CD4-positive, alpha-beta T cell treated with Interleukin-1 beta for 1 hour (primary cell): ENCODE measurements at places on chromosomes 5 and 9.
A peak's percentile ranks its signal among the peaks of the same experiment; 100 is the strongest.

GRCh38 chr5:105670596-105670995 is 2000.1 kb downstream of the EFNA5 start:
- DNase-seq, result no peak

GRCh38 chr5:34738381-34738780 is 82.3 kb downstream of the RAI14 start:
- DNase-seq, result no peak

DNA sequence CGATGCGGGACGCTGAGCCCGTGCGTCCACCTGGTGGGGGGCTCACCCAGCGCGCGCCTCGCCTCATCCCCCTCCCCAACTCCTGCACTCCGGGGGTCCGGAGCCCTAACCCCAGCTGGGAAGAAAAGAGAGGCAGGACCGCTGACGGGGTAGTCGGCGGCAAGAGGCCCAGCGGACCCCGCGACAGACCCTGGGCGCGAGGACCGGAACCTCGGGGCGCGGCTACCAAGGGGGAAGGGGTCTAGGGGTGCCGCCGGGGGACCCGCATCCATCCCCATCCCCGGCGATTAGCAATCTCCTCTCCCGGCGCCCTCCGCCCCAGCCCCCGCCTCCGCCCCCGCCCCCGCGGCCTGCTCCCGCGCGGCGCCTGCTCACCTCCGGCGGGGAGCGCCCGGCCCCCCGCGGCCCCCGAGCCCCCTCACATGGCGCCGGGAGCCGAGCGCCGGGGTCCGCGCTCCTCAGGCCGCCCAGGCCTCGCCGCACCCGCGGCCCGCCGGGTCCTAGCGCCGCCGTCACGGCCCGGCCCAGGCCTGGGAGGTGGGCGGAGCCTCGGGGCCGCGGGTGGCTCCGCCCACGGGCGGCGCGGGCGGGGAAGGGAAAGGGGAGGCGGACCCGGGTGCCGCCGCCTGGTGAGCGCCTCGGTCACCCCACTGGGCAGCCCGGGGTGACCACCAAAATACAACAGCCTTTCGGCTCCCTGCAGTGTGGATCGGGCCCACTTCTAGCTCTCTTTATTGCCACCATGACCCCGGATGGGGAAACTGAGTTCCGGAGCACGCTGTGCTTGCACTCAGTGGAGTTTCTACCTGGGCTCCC is at the start of gene ST6GALNAC6:
ST6GALNAC6 (minus strand) TSS at position 476 of the 816 bp plus-strand sequence. CDS start 1,622 bp downstream, outside the sequence.
- DNase-seq, result peak; percentile 75

- no peak for DNase-seq
Observed at GRCh38 chr9:79255651-79256260, 316.0 kb upstream of the TLE4 start.

DNA sequence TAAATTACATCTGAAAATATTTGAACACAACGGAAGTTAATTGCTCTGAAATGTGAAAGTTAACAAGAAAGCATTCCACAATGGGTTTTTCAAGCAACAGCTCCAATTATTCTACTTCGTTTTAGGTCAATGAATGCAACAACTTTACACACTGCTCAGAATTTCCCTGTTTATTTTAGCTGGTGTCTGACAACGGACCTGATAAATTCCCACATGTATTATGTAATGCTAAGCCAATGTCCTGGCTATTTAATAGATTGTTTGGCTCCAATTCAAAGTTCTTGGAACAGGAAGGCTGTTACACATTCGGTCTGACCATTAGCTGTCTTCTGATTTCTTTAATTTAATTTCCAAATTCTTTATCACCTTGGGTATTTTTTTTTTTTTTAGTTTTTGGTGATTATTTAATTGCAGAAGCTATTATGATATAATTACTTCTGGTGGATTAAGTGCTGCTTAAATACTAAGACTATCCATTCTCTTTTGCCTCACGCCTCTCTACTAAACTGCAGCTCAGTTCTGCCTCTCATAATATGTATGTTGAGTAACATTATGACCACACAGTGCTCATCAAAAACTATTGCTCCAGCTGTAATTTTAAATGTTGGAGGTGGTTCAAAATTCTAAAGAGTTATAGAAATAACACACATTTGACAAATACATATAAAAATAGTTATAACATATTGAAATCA is 57.9 kb downstream of the MEF2C start:
- no peak for DNase-seq

GRCh38 chr5:140157032-140157781 is 17.8 kb upstream of the CYSTM1 start:
- DNase-seq, result peak; percentile 84

GRCh38 chr9:72743836-72744235 is 209.0 kb downstream of the ALDH1A1 start:
- DNase-seq, result no peak

DNA sequence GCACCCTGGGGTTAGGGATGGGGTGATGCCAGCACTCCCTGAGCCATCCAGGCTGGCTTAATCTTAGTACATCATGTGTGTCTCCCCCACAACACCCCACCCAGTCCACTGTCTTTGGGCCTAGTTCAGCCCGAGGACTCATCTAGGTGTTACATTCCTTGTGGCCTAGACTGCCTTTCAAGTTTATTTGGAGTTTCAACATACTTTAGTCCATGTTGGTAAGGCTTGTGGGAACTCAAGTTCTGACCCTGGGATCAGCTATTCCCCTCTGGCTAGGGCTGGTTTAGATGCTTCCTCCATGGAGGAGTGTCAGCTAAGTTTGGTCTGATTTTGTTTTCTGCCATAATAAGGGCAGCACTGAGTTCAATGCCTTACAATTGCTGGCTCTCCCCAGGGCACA is 302.4 kb downstream of the SMARCA2 start:
- DNase-seq, result no peak

GRCh38 chr5:36691696-36692371 is 85.4 kb downstream of the SLC1A3 start:
- DNase-seq, result no peak

DNA sequence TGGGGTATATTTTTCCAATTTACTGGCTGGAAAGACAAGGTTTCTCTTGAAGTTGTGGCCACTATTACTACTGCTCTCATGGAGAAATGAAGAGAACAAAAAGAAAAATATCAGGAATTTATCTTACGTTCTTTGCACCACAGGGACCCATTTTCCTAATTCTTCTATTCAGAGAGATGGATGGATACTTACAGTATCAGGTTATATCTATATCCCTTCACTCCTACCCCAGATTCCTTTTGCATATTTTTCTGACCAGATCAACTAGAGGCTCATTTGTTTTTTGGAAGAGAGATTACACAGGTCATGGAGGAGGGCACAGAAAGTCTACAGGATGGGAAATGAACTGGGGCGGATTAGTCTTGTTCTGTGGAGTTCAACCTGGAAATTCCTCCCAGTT is 277.2 kb upstream of the VLDLR start:
- no peak for DNase-seq

- DNase-seq, result peak; percentile 50
Observed at GRCh38 chr9:69174616-69175463, 763 bp downstream of the TJP2 start.

GRCh38 chr5:66906021-66906420 is 290.6 kb downstream of the CD180 start:
- DNase-seq, result no peak

DNA sequence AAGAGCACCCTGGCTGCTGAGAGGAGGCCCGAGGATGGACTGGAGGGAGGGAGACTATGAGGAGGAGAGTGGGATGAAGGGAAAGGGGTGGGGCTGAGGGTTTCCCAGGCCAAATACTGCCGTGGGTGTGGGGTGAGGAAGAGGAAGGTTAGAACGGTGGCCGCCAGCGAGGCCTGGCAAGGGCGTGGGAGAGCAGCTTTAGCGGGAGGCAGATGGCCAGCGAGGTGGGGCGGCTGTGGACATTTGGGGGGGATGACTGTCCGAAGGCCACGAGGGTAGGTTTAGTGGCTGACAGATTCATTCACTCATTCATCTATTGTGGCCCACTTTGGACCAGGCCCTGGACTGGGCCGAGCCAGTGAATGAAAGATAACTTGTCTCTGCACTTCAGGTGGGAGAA is 47.8 kb upstream of the NEURL1B start:
- DNase-seq, result no peak

GRCh38 chr9:708182-708550 is 133.3 kb upstream of the DMRT1 start:
- DNase-seq, result no peak

- no peak for DNase-seq
Observed at GRCh38 chr9:107779731-107780130, 290.2 kb upstream of the KLF4 start.

GRCh38 chr5:78574731-78575161 is 73.8 kb downstream of the LHFPL2 start:
- no peak for DNase-seq

GRCh38 chr5:3220638-3221288 is 374.9 kb upstream of the IRX1 start:
- DNase-seq, result no peak

GRCh38 chr5:68225911-68226545 is 10.5 kb downstream of the PIK3R1 start:
- no peak for DNase-seq

DNA sequence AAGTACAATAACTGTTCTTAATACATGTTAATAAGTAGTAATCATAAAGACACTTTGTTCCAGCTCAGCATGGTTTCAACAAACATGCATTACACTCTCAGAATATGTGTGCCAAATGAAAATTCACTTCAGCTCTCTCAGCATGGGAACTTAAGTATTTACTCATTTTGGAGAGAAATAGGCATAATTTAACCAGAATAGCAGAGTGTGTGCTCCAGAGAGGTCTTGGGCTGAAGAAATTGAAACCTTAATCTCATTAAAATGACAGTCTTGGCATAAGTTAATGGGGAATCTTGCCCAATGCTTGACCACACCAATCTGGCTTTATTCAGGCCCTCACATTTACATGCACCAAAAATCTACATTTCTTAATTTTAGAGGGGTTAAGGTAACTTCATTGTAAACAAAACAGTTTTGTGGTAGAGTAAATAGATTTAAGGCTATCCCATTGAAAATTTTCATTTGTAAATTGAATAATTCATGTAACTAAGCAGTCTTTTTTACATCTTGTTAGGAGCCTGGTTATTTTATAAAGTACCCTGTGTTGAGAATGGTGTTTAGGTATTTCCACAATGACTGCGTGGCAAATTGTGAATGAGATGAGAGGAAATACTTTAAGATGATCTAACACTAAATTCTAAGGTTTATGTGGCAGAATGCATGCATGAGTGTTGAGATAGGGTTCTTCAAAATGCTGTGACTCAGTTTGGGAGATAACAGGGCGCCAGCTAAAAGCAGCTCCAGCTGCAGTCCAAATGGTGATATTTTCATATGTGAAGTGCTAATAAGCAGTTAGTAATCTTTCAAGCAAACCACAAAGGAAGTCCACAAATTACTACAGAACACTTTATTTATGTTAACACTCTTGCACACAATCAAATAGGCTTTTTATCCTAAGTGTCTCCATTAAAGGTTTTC is 11.3 kb upstream of the LOX start:
- DNase-seq, result no peak

- no peak for DNase-seq
Observed at GRCh38 chr9:119257592-119257991, 111.6 kb downstream of the BRINP1 start.

GRCh38 chr5:80399526-80400239 is 8.2 kb upstream of the ZFYVE16 start:
- peak; percentile 16 for DNase-seq

GRCh38 chr9:100125910-100126309 is 26.9 kb downstream of the INVS start:
- DNase-seq, result no peak

GRCh38 chr9:97545486-97545885 is 44.0 kb downstream of the TMOD1 start:
- no peak for DNase-seq

- DNase-seq, result no peak
Observed at GRCh38 chr9:69172895-69173294, 1.2 kb upstream of the TJP2 start.

DNA sequence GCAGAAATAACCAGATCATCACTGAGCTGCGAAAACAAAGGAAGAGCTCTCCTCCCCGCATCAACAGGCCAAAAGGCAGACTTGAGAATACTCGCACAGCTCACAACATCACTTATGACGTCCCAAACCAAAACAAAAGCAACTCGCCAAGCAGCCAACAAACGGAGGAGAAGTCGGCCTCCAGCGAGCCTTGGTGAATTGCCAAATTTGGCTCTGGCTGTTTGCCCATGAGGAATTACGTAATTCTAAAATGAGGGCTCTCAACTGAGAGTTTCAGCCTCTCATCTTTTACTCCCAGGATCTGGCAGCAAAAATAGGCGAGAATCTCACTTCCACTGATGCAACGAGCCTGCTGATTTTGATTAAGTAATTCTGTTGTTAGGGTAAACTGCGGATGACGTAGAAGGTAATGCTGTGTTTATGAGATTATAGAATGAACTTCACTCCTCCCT is 51.7 kb upstream of the SEMA6A start:
- DNase-seq, result no peak

- DNase-seq, result no peak
Observed at GRCh38 chr5:164289526-164289925, 784.1 kb downstream of the MAT2B start.

GRCh38 chr5:38263983-38264382 is 5.6 kb downstream of the EGFLAM start:
- no peak for DNase-seq

DNA sequence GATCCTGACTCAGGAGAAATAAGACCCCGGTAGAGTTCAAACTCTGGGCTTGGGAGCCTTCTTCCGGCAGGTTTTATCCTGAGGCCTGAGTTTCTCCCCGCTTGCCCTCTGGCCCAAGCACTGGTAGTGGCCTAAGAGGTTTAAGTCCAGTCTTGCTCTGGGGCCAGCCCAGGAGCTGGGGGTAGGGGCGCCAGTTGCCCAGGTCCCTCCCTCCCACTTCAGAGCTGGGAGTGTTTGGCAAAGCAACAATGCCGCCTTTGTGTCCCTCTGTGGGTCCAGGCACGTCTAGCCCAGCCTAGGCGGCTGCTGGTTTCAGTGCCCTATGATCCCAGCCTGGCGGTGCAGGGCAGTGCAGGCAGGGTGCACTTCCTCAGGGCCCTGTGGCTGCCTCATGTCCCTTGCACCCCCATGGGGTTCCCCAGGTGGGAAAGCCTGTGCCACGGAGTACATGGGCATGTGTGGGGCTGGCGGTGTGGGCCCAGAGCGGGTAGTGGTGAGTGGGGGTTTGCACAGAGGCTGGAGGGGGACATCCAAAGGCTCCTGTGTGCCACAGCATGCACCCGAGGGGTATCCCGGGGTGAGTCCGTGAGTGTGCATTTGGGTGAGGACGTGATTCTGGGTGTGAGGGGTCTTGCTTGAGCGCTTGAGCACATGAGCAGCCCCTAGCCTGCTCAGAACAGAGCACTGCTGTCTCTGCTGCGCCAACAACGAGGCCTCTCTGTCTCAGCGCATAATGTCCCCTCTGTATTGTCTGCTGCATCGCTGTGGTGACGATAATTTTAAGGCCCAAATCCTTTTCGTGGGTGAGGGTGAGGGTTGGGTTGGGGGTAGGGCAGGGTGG is 61.7 kb upstream of the PSD2 start:
- DNase-seq, result no peak

- no peak for DNase-seq
Observed at GRCh38 chr9:89999176-89999533, 394.3 kb downstream of the GADD45G start.
